ENCODE measurements at places on chromosomes 6 and 20.

- H3K36me3 ChIP-seq: no peaks in the 10 kb centered on the region
- H3K4me1 ChIP-seq: peaks cover 55% of the 10 kb centered on the region
- peak overlapping the region; percentile 34 for H3K4me3 ChIP-seq
- peak overlapping the region; percentile 73 for H3K27ac ChIP-seq
- peak; percentile 29 for DNase-seq
- H3K27me3 ChIP-seq: no peaks in the 10 kb centered on the region
These were observed 9.0 kb downstream of the ADA start for GRCh38 chr20:44642203-44643153.

DNA sequence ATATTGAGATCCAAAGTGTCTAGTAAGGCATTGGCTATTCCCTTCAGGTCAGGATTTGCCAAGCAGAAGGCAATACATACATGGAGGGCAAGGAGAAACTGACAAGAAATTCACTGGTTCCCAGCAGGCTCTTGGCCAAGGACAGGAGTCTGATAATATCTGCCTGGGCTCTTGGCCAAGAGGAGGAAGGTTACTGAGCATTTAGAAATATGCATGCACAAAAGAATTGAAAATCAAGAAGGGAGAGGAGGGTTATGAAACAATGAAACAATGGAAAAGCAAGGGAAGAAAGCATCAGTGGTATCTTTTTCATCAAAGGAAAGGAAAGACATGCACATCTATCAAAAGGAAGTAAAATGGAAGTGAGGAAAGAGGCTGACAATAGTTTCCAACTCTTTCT lies 42.4 kb downstream of the ARHGAP18 start:
- no peaks in the 10 kb centered on the region for H3K27me3 ChIP-seq
- no peak overlapping the region for H3K27ac ChIP-seq
- DNase-seq: no peak
- no peaks in the 10 kb centered on the region for H3K36me3 ChIP-seq

- peaks cover 33% of the 10 kb centered on the region for H3K36me3 ChIP-seq
- H3K4me1 ChIP-seq: no peaks in the 10 kb centered on the region
- H3K27me3 ChIP-seq: no peaks in the 10 kb centered on the region
- H3K27ac ChIP-seq: no peak overlapping the region
- DNase-seq: no peak
- no peak overlapping the region for H3K4me3 ChIP-seq
These were observed 17.6 kb downstream of the RMND1 start for GRCh38 chr6:151434369-151434768.

GRCh38 chr6:14294270-14294951 lies 176.8 kb downstream of the CD83 start:
- H3K36me3 ChIP-seq: no peaks in the 10 kb centered on the region
- H3K4me1 ChIP-seq: no peaks in the 10 kb centered on the region
- H3K27me3 ChIP-seq: no peaks in the 10 kb centered on the region
- no peak for DNase-seq

DNA sequence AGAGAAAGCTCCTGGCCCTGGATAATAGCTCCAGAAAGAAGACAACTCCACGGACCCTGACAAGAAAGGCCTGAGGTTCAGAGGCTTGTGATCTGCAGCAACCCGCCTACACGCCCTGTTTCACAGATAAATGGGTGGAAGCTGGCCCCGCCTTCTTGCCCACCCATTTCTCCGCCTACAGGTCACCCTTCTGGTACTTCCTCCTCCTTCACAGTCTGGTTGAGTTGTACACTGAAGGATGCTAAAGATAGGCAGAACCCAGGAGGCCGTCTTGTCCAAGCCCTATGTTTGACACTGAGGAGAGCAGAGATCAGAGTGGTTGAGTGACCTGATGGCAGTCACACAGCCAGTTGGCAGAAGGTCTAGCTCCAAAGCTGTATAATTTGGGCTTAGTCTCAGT lies 34.2 kb upstream of the MDGA1 start:
- no peaks in the 10 kb centered on the region for H3K4me1 ChIP-seq
- H3K4me3 ChIP-seq: no peak overlapping the region
- DNase-seq: peak; percentile 29
- no peaks in the 10 kb centered on the region for H3K36me3 ChIP-seq

Measured in CD4-positive, CD25-positive, alpha-beta regulatory T cell (primary cell).